CD8-positive, alpha-beta T cell (primary cell): ENCODE measurements at places on chromosomes 2 and 18.
A peak's percentile ranks its signal among the peaks of the same experiment; 100 is the strongest.

DNA sequence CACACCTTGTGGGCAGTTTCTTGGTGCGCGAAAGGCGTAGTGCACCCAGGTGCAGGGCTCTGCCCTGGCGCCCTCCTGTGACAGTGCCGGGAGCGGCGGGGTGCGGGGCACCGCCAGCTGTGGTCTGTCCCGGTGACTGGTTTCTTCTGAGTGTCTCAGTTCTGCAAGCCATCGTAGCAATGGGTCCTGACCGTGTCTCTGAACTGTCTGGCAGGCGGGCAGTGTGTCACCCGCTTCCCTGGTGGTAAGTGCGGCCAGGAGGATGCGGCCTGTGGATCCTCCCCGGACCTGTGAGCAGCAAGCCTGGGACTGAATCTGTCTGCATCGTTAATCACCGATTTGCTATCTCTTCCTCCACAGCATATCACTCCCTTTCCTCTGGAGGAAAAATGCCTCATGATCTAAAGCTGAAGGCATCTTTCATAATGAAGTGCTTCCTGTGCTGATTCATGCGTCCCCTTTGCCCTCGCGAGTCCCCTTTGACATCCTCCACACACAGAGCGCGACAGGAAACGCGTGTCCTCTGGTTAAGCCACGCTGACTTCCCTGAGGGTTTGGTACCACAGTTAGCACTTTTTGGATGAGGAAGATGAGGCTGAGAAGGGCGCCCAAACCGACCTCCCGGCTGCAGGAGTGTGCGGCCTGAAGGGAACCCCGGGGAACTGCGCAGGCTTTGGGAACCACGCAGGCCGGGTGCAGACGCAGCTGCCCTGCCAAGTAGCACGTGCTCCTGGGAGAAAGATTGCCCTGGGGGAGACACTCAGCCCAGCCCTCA lies 416.0 kb upstream of the HS6ST1 start:
- no peak for DNase-seq

DNA sequence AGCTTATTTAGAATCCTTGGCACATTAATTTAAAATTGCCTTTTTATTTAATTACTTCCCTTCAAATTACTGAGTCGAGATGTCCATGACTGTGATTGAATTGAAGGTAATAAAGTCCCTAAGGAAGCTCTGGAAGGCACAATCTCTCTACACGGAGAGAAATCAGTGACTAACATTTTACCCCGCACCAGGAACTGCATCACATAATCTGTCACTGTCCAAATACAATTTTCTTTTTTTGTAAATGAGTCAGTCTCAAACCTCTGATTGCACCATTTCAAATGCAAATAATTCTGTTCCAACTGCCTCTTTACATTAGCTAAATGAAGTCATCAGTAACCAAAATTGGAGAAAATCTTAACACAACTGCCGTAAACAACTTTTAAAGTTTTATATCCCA lies 311.9 kb downstream of the CCDC178 start:
- no peak for DNase-seq

GRCh38 chr18:23087352-23087751 lies 47.9 kb upstream of the CABLES1 start:
- no peak for DNase-seq

DNA sequence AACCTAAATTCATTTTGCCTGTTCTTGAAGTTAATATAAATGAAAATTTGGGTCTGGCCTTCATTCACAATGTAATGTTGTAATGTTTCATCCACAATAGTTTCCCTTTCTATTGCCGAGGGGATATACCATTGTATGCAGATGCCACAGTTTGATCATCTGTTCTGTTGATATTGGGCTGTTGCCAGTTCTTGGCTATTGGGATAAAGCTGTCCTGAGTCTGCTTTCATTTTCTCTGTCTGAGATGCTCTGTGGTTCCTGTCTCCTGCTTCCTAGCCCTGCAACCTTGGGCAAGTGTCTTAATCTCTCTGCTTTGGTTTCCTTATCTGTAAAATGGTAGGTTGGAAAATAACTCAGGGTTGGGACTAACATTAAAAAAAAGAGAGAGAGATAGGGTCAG lies 25.2 kb downstream of the B3GNT2 start:
- no peak for DNase-seq

DNA sequence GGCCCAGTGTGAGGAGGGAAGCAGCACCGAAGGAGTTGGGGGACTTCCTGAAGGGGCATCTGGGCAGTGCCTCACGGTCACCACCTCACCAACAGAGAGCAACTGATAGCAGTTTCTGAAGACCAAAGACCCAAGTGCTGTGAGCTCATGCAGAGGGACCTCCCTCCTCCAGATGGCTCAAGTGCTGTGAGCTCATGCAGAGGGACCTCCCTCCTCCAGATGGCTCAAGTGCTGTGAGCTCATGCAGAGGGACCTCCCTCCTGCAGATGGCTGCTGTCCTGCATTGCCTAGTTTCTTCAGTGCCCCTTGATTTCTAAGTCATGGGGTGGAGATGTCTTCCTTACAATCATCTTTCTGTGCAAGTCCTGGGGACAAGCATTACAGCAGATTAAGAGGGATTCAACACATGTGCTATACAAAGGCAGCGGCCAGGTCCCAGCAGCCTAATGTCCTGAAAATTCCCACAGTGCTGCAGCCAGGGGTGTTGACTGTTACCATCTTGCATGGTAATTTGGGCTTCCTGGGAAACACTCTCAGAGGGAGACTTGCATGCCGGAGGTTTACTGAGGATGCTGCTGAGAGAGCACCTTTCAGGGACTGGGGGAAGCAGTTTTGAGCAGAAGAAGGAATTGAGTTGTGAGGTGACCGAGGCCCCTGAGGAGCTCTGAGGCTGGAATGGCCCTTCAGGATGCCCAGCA lies 409.3 kb downstream of the GALR1 start:
- no peak for DNase-seq

- DNase-seq, result no peak
Observed at GRCh38 chr2:26678035-26678434, 14.5 kb upstream of the KCNK3 start.

DNA sequence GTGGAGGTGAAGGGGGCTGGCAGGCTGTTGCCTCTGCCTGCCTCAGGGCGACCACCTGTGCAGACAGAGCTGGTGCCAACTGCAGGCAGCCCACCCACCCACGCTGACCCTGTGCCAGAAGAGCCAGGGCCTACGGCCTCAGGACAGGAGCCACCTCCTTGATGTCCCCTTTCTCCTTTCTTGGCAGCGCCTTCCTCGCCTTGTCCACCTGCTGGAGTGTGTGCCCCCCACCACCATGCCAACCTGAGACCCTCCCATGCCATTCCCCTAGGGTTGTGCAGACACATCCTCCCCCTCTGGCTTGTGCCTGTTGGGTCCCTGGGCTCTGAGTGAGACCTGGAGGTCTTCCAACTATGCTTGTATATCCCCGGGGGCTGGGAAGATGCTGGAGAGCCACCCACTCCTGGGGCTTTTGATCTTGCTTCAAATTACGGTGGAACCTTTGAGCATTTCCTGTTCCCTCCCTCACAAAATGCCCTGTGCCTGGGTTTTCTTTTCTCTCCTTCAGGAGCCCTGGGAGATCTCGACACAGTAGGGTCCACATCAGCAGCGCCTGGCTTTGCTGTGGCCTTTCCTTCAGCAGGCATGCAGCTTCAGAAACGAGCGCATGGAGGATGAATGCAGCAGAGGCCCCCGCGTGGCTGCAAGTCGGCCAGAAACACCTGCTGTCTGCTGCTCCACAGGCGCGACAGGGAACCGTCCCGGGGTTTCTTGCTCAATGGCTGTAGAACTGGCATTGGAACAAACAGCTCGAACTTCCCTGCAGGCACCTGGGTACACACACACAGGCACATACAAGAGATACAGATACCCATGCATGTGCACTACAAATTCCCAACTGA lies 65.9 kb upstream of the SH3RF3 start:
- no peak for DNase-seq

- DNase-seq, result peak; percentile 28
Observed at GRCh38 chr2:24491542-24492420, 727 bp downstream of the NCOA1 start.

- DNase-seq, result no peak
Observed at GRCh38 chr2:174833737-174834136, 69.5 kb upstream of the CHRNA1 start.

DNA sequence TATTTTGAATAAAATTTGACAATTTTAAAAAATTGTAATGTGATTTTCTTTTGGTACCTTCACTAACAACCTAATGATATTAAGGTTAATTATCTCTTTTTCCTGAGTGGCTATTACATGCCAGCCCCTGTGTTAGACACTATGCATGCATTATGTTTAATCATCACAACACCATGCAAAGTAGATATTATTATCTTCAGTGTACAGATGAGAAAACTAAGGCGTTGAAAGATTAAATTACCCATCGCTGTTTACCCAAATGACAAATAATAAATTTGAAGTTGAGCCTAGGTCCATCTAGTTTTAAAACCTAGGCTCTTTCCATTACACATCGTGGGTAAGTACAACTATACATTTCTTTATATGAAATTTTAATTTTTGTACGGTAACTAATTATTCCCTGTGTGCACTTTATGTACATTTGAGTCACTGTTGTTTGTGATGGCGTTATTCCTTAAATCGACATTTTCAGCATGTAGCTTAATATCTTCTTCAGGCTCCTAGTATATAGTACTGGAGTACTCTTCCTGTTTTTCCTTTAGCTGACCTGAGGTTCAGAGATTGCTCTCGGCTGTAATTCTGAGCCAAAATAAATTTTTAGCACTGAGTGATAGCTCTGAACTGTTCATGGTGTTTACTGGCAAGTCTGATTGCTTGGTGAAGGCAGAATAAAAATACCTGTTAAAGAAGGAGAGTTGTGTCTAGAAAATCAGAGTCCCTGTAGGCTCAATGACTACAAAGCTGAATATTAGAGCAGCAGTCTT lies 13.9 kb upstream of the MBD2 start:
- no peak for DNase-seq

GRCh38 chr18:63936156-63936931 lies 12.8 kb upstream of the HMSD start:
- peak; percentile 73 for DNase-seq

DNA sequence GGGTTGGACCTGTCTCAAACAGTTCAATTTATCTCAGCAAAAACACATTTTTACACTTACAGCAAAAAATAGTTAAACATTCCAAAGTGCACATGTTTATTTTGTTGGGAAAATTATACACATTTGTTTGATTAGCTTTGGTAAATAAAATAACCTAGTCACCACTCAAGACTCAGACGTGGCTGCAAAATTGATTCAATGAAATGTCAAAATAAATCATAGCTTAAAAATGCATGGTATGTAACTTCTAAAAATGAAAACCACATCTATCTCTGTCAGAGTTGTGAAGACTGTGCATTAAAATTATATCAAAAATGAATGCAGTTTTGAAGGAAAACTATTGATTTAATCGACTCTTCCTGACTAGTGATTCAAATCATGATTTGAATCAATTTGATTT lies 56.7 kb downstream of the GALNT14 start:
- DNase-seq, result no peak

DNA sequence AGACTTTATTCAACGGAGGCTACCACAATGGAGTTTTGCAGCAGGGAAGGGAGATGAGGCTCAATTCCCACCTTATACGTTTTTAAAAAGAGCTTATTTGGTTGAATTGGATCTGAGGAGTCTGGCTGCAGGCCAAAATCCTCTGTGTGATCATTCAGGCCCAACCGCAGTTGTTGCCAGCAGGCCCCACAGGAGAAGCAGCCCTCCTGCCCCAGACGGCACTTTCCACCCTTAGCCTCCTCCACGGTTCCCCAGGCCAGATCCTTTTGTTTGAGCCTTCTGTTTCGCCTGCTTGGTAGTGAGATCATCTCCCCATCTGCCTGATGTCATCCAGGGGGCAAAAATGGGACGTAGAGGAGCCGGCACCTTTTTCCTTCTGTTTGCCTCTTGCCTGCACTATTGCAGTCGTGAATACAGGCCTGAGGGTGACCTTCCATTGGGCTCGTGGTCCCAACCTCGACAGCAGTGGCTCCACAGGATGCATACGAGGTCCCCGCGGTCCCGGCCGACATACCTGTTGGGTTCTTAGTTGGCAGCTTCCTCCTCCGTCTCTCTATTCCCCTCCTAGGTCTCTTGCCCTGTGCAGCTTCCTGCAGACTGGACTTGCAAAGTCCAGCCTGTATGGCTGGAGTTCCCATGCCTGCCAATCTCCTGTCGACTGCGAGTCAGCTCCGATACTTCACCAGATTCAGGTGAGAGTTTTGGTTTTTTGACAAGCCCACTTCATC lies 9.3 kb upstream of the GPR35 start:
- DNase-seq, result no peak

DNA sequence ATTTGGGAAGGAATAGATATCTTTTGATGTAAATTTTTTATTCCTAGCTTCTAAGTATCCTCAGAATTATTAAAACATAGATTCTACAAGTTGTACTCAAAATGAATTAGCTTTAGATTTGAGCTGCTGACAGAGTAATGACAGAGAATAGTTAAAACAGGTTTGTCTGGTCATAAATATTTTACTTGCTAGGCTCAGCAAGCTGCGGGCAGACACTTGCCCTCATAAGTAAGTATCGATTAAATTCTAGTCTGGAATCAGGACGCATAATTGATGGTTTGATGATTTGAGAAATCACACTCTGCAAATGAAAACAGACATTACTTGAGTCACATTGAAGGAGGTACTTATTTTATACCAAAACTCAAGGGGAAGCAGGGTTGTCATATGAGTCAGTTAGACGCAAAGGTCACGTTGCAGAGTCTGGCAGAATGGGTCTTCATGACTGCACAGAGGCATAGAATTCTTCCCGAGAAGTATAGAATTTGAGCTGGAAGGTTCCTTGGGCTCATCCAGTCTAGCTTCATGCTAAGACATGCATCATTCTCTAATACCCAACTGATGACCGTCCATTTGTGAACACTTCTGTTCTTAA lies 27.5 kb downstream of the ARL4C start:
- DNase-seq, result no peak

DNA sequence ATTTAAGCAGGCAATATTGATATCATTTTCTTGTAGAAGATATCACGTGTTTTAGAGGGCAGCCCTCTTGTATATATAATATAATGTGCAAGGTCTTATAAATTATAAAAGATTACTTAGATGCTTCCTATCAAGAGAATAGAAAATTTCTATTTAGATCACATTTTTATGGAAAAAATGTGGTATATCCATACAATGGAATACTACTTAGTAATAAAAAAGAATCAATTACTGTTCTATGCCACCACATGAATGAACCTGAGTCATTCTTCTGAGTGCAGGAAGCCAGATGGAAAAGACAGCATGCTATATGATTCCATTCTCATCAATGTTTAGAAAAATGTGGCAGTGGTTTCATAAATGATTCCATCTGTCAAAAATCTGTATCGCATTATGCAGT lies 23.6 kb downstream of the CYP27C1 start:
- DNase-seq, result no peak

GRCh38 chr2:197204519-197205250 lies 105.9 kb downstream of the ANKRD44 start:
- DNase-seq, result no peak

DNA sequence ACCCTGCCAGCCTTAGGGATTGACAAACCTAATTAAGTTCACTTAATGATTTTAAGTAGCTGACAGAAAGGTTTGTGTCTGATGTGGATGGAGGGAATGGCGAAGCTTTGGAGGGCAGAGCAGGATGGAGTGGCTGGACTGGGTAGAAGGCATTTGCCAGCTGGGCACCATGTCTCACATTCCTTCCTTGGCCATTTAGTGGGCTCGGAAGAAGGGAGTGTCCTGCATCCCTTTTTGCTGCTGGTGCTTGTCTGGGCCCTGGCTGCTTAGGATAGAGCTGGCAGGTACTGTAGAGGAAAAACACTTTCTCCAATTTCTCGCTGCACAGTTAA lies 166.7 kb downstream of the CLIP4 start:
- no peak for DNase-seq

- no peak for DNase-seq
Observed at GRCh38 chr2:16613539-16614011, 52.1 kb downstream of the CYRIA start.

GRCh38 chr18:48940854-48941611 lies 9.7 kb downstream of the SMAD7 start:
- DNase-seq, result peak; percentile 76

- DNase-seq, result no peak
Observed at GRCh38 chr2:152518641-152519580, 183.9 kb downstream of the FMNL2 start.
